ENCODE measurements at places on chromosomes 12 and 14.

DNA sequence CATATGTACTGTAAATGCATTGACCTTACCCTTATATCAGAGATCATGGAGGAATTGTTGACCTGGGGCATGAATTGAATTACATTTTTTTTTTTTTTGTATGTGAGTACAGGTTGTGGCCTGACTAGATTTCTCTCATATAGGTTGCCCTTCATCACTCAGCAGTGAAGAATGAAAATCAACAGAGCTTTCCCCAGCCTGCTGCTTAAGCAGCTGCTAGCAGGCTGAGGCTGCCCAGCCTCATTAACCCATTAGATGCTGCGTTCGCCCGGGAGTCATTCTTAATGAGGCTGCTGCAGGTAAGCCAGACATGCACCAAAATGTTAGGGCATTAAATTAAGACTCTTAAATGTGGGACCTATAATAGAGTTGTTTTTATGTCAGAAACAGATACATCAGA lies 236.0 kb downstream of the ETNK1 start:
- H3K27ac ChIP-seq: no peak overlapping the region
- peaks cover 7% of the 10 kb centered on the region for H3K27me3 ChIP-seq
- no peaks in the 10 kb centered on the region for H3K36me3 ChIP-seq
- no peak for DNase-seq
- no peak overlapping the region for H3K4me3 ChIP-seq

DNA sequence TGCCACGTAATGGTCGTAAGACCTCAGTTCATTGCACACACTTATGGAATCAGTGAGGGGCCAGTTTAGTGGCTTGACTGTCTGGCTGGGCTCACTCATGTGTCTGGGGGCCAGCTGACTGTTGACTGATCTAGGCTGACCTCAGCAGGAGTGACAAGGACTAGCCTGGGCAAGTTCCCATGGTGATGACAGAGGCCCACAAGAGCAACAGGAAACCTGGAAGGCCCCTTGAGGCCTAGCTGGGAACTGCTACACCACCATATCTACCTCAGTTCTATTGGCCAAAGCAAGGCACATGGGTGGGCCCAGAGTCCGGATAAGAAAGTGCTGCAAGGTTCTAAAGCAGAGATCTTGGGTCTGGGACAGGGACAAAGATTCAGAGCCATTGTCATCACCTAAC lies 21.3 kb upstream of the RFLNA start:
- no peaks in the 10 kb centered on the region for H3K4me1 ChIP-seq
- peaks cover 8% of the 10 kb centered on the region for H3K27me3 ChIP-seq
- no peak for DNase-seq
- no peak overlapping the region for H3K4me3 ChIP-seq
- H3K36me3 ChIP-seq: no peaks in the 10 kb centered on the region

GRCh38 chr12:49626169-49626835 lies 2.9 kb downstream of the PRPF40B start:
- no peak for DNase-seq
- H3K27ac ChIP-seq: no peak overlapping the region
- peaks cover 19% of the 10 kb centered on the region for H3K4me1 ChIP-seq
- H3K27me3 ChIP-seq: no peaks in the 10 kb centered on the region

DNA sequence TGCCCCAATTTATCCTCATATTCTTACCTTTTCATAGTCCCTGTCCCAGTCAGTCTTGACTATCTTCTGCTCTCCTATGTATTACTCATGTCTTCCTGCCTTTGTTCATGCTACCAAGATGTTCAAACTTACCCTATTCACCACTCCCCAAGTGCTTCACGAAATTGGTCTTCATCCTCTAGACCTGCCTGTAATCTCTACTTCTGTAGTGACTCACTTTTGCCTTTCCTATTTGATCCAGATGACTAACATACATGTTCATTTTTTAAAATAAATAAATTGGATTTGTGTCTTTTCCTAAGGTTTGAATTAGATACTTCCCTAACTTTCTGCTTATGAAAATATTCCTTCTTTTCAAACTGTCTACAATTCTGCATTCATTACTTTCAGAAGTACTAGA lies 107.7 kb upstream of the PPM1H start:
- H3K36me3 ChIP-seq: no peaks in the 10 kb centered on the region
- no peak overlapping the region for H3K27ac ChIP-seq
- no peak for DNase-seq

GRCh38 chr14:91315844-91316267 lies 71.4 kb upstream of the GPR68 start:
- H3K4me3 ChIP-seq: peak overlapping the region; percentile 81
- H3K27ac ChIP-seq: peak overlapping the region; percentile 98
- peaks cover 76% of the 10 kb centered on the region for H3K36me3 ChIP-seq
- DNase-seq: peak; percentile 78

DNA sequence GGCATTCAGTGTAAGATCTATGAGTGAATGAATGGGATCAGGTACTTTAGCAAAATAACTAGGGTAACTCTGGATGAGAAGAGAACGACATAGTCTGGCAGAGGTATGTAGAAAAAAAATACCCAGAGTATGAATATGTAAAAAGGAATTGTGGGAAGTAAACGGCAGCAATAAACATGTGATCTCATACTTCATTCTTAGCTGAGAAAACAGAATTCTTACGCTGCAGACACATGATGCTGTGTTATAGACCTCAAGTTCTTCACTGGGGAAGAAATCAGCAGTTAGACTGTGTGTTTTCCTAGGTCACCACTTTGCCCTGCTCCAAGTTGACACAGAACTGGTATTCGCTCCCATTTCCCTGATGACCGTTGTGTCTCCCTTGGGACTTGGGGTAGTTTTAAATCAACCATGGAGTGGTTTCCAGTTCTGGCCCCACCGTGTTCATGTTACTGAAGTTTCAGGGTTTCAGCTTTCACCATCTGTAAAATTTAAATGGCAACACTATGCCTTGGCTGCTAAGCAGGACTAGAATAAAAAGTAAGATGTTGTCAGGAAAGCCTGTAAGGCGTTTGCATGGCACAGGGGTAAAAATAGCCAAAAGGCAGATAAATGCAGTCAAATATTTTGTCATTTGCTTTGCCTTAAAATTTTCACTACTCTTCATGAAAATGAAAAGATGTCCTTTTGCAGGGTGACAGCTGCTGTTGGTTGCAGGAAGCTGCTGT lies 223.7 kb downstream of the PELI2 start:
- DNase-seq: no peak
- no peak overlapping the region for H3K27ac ChIP-seq
- no peak overlapping the region for H3K4me3 ChIP-seq
- H3K36me3 ChIP-seq: no peaks in the 10 kb centered on the region

GRCh38 chr14:36524220-36524837 lies 4.3 kb upstream of the NKX2-1 start:
- H3K27ac ChIP-seq: no peak overlapping the region
- peaks cover 65% of the 10 kb centered on the region for H3K27me3 ChIP-seq
- no peaks in the 10 kb centered on the region for H3K36me3 ChIP-seq

- no peak overlapping the region for H3K27ac ChIP-seq
- no peaks in the 10 kb centered on the region for H3K4me1 ChIP-seq
- H3K36me3 ChIP-seq: peaks cover 18% of the 10 kb centered on the region
- H3K27me3 ChIP-seq: no peaks in the 10 kb centered on the region
Measured at GRCh38 chr12:28486521-28486920, 296.3 kb downstream of the CCDC91 start.

Measured in activated B cell treated with CpG ODN at 0.5 μM for 24 hours (primary cell).